NCI-H526 treated with DMSO at 0.1 percent for 48 hours (cell line): ENCODE measurements at places on chromosomes 1 and 21.

GRCh38 chr1:23742670-23743286, 493 bp upstream of the ELOA start:
- no peak for DNase-seq

- no peak for DNase-seq
Measured at GRCh38 chr1:151815716-151816327, 10.6 kb upstream of the LINGO4 start.

- no peak for DNase-seq
Measured at GRCh38 chr21:45386728-45387371, 18.1 kb upstream of the COL18A1 start.

DNA sequence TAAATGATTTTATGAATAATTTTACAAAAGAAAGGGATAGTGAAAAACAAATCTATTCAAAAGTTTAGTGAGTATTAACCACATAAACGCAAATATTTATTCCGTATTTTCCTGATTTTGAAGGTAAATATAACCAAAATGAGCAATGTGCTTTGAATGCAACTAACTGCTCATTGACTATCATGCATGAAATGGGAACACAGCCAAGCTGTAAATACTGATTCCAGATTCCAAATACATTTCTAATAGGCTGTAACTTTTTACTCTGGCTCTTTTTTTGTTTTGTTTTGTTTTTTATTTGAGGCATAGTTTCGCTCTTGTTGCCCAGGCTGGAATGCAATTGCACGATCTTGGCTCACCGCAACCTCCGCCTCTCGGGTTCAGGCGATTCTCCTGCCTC, 41.8 kb downstream of the SELENOF start:
- no peak for DNase-seq

GRCh38 chr1:30759718-30760281, 2.2 kb upstream of the LAPTM5 start:
- DNase-seq: no peak

DNA sequence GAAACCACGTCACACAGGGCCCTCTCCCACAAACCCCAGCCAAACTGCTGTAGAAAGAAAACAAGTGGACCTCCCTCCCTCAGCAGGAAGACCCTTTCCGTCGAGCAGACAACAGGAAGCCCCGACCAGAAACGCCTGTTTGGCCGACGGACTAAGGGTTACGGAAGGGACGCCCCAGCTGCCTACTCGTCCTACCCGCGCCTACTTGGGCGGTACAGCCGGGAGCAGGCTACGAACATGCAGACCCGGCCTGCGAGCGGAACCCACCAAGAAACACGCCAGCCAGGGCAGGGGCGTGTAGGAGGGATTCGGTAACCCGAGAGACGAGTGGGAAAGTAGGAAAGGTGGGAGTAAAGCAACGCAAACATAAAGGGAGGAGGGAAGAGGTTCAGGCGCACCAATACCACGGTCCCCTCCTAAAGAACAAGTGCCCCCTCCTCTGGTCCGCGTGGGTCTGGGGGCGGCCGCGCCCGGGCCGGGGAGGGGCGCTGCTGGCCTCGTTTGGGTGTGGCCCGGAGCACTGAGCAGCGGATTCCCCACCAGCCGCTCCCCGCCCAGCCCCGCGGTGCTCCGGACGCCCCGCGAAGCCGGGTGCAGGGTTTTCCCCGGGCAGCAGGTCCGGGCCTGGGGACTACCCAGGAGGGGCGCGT, 450 bp downstream of the S100A10 start:
- DNase-seq: no peak

DNA sequence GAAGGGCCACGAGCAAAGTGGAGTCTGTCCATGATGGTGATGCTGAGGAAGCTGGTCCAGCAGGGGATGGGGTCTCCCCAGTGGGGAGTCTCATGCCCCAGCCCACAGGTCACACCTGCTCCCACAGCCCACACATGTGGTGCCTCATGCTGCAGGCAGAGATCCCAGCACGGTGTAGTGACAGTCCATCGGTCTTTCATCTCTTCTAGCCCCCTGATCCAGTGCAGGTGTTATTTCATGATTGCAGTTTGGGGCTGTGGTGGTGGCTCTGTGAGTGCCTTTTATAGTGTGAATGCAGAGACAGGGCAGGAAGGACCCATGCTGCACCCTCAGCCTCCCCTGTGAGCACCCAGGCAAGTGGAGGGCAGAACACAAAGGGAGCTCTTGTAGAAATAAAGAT, 45.0 kb downstream of the UBASH3A start:
- no peak for DNase-seq

- DNase-seq: peak; percentile 63
Measured at GRCh38 chr21:37072274-37072987, 440 bp downstream of the PIGP start.
